ENCODE measurements at places on chromosomes 11 and 22.

DNA sequence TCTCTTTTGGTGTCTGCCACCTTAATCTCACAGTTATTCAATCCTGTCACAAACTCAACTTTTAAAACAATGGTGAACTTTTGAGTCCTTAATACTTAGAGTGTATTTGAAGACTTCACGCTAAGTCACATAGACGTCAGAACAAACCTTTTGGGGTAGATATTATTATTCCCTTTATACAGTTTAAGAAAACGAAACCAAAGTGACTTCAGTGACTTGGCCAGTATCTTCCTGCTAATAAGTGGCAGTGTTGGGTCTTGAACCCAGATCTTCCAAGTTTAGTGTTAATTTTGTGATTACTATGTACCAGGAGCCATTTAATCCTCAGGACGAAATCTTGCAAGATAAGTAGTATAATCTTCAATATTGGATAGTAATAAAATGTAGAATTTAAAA, 691 bp downstream of the CEP295 start:
- no peak for DNase-seq

DNA sequence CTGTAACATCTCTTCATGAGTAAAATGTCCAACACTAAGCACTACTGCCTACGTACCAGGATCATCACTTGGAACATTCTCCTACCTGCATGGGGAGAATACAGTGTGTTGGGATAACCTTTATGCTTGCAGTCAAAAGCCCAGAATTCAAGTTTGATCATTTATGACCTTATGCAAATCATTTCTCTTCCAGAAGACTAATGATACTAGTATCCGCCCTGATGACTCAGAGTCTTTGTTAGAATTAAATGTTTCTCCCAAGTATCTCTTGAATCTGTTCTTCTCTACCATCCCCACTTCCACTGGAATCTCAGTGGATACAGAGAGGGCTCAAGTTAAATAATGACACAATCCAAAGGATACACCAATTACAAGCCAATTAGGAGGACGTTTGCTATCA, 12.4 kb downstream of the MAJIN start:
- no peak for DNase-seq

GRCh38 chr11:64601605-64602465, 10.8 kb downstream of the SLC22A12 start:
- no peak for DNase-seq

DNA sequence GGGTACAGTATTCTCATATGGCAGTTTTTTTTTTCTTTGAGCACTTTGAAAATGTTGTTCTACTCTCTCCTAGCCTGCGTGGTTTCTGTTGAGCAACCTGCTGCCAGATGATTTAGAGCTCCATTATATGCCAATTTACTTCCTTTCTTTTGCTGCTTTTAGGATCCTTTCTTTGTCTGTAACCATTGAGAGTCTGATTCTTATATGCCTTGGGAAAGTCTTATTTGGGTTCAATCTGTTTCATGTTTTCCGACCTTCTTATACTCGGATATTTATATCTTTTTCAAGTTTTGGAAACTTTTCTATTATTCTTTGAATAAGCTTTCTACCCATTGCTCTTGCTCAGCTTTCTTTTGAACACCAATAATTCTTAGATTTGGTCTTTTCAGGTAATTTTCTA, 138.1 kb upstream of the RAG2 start:
- no peak for DNase-seq

DNA sequence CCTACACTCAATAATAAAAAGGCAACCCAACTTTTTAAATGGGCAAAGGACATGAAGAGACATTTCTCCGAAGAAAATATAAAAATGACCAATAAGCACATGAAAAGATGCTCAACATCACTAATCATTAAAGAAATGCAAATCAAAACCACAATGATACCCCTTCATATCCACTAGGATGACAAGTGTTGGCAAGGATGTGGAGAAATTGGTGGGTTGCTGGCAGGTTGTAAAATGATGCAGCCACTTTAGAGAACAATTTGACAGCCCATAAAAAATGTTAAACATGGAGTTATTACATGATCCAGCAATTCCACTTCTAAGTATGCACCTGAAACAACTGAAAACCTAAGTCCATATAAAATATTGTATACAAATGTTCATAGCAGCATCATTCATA, 73.2 kb upstream of the LMO2 start:
- DNase-seq, result no peak

DNA sequence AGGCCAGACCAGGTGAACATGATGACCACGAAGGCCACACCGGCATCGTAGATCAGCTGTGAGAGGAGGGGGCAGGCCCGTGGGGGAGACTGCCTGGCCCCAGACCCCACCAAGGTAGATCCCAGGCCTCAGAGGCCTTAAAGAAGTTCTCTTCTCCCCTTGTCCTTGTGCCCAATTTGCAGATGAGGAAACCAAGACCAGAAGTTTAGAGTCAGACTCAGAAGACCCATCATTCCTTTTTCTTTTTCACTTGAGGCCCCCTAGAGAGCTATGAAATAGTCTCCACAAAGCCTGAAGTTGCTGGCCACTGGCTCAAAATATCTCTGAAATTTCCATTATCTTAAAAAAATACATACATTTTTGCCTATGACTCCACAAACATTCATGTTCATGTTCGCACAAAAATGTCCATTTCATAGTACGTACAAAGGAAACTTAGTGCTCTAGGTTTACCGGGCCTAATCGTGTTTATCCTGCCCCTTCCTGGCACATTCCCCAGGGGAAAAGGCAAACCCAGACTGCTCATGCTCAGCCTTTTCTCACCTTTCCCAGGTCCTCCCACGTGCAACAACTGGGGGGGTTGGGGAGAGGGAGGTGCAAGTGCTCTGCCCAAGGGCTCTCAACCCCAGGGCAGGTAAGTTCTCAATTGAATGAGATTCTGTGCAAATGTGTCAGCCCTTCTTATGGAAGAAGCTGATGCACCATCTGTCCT, 19.2 kb downstream of the SLC43A1 start:
- no peak for DNase-seq

DNA sequence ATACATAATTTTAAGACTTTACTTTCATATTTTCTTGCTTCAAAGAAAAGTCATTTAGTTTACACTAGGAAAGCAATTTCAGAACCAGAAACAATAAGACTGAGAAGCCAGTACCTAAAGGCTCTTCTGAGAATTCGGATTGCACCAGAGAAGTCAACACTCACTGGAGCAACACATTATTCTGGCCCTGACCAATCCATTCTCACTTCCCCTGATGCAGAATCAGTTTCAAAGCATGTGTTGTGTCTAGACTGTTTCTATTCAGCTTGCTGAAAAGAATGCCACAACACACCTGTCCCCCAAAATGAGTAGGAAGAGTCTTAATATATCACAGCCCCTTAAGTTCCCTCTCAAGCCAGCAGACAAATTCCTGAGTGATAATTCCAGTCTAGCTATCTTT, 1074.3 kb upstream of the TENM4 start:
- no peak for DNase-seq

DNA sequence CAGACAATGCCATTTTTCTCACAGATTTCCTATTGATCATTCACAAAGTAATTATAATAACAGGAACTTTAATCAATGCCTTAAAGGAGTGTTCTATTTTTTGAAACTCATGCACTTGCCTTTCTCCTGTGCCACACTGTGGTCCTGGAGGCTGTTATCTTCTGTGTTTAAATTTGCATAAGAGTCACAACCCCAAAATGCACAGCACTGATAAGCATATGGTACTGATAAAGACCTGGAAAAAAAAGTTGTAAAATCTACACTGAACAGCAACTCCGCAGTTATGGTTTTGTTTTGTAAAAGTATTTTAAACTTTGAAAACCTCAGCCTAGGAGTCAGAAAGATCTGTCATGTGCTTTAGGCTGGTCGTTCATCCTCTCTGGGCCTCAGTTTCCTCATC, 9.1 kb upstream of the CCDC34 start:
- DNase-seq, result no peak

DNA sequence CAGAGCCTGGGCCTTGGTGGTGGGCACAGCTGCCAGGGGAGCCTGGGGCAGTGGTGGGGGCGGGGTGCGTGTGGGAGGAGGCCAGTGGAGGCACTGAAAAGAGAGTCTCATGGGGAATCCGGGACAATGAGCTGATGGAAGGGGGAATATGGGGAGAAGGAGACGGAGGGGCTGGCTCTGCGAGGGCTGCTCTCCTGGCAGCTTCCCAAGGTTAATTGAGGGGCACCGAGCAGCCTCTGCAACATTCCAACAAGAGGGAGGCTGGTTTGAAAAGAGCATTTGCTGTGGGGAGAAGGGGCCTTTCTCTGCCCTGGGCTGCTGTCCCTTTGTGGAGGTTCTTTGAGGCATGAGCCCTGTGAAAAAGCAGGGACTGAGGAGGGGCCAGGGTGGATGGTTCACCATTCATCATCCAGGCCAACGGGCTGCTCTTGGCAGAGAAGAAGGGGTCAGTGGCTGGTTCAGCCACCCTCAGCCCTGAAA, 9.4 kb upstream of the IGSF9B start:
- no peak for DNase-seq

DNA sequence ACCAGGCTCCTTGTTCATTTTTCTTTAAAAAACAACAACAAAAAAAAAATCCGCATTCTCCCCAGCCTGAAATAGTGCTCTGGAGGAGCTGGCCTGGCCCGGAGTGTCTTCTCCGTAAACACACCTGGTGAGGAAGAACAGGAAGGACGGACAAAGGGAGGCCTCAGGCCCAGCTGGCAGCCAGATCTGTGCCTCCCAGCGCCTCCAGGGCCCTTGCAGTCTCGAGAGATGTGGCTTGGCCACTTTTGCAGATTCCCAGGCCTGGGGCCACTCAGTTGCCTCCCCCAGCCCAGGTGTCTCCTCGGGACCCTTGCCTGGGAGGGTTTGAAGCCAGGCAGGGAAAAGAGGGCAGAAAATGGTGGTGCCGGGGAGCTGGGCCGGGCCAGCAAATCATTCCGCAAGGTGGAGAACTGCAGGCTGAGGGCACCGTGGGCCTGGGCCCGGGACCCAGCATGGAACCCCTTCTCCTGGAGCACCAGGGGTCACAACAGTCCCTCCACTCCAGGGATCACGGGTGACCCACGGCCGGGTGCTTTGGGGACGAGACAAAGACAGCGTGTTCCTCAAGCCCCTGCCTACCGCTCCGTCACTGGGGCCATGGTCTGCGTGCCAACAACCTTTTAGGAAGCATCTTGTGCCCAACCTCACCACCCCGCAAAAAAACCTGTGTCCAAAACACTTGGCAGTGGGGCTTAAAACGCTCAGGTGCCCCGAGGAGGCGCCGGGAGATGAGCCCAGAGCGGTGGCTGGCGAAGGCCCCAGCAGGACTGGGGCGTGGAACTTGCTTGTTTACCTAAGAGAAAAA, 67.1 kb upstream of the WNT7B start:
- DNase-seq, result no peak

DNA sequence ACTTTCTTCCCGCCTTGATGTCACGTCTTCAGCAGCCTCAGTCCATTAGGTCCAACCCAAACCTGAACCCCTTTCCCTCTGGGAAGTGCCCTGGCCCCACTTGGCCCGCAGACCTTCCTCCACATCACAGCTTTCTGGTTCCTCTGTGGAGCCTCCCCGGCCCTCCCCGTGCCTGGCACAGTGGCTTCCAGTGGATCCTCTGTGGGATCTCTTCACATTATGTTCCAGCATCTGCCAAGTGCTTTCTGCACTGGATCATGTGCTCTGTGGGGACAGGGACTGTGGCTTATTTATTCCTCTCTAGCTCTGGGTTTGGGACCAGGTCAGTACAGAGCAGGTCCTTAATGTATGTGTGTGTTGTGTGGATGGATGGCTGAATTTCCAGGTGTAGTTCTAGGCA, 30.9 kb downstream of the POLR3H start:
- DNase-seq, result no peak

GRCh38 chr11:6824136-6824823, 21.2 kb upstream of the OR10A5 start:
- DNase-seq, result no peak

- no peak for DNase-seq
Measured at GRCh38 chr11:115885535-115886421, 381.6 kb upstream of the CADM1 start.

DNA sequence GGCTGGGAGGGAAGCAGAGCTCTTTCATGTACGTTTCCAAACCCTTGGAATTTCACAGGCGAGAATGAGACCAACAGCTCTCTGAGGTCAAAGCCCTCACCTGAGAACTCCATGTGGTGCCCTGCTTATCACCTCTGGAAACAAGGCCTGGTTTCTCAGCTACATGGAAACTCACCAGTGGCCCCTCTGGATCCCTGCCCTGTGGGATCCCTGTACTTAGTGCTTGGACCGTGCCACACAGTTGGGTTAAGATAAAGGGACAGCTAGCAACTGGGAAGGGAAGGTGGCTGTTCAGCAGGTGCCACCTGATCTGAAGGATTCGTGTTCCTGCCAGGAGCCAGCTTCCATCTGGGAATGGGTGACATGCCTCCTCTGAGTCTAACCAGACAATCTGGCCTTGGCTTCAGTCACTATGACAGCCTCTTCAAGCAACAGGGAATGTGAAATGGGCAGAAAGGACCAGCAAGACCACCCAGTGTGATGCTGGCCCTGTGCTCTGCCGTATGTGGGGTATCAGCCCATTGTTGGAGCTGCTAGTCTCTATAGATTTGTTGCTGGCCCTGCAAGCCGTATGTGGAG, 54.3 kb upstream of the BID start:
- no peak for DNase-seq

- DNase-seq, result no peak
Measured at GRCh38 chr11:61697078-61697502, 16.9 kb downstream of the DAGLA start.

DNA sequence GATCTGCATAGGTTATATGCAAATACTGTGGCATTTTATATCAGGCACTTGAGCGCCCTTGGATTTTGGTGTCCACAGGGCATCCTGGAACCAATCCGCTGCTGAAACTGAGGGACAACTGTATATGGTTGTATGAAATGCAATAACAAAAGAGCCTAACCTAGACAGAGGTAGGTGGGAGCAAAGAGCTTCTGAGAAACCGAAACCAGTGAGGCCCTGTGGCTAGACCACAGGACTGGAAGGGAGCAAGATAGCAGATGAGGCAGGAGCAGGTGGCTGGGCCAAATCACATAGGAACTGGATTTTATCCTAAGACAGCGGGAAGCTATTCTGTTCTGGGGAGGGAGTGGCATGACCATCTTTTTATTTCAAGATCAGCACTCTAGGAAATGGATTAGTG, 30.1 kb downstream of the RCN1 start:
- no peak for DNase-seq

DNA sequence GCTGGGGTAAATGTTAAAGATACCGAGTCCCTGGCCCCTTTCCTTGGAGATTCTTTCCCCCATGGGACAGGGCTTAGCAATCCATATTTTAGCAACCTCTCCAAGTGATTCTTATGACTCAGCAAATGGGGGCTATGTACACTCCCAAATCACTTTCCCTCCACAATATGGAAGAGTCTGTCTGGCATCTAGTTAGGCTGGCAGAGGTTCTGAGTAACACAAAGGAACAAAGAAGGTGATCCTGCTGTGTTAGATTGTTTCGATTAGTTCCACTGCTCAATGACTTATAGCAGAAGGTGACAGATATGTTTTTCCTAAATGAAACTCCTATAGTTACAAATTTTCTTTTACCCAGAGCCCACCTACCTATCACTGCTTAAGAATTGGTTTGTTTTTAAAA, 154.0 kb upstream of the SYT13 start:
- DNase-seq, result no peak

- no peak for DNase-seq
Measured at GRCh38 chr11:680476-680875, 14.5 kb downstream of the DEAF1 start.

GRCh38 chr11:118615282-118615975, 8.0 kb downstream of the PHLDB1 start:
- no peak for DNase-seq

GRCh38 chr11:65529475-65530156, 4.7 kb downstream of the SCYL1 start:
- no peak for DNase-seq

- DNase-seq, result no peak
Measured at GRCh38 chr22:29830585-29830984, 7.5 kb downstream of the ASCC2 start.
